ENCODE measurements at places on chromosomes 3 and 15.

GRCh38 chr15:68017201-68017600, 36.9 kb upstream of the PIAS1 start:
- no peak for DNase-seq

DNA sequence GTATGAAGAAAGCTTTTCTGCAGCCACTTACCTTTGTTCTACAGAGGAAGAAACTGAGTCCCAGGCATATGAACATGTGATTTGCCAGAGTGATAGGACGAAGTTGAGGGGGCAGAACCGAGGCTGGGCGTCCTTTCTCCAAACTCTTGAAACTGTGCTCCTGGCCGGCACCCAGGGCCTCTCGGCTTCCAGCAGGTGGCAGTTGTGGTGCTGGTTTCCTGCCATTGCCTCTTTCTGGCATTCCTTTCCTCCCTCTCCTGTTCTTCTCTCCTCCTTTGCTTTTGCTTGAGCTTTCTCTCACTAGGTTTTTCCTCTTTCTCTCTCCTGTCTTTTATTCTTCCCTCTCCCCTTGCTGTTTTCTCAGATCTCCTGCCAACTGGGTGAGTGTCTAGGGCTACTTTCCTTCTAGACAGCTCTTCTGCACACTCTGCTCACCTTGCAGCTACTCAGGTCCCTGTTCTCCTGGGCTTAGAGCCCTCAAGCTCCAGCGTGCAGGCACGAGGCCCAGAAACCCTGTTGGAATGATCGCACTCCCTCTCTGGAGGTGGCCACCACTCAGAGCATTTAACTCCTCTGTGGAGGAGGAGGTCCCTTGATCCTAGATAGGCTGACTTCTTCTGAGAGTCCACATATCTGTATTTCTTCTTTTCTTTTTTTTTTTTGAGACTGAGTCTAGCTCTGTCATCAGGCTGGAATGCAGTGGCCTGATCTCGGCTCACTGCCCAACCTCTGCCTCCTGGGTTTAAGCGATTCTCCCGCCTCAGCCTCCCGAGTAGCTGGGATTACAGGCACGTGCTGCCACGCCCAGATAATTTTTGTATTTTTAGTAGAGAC, 26.2 kb downstream of the TRAK1 start:
- no peak for DNase-seq

- no peak for DNase-seq
Observed at GRCh38 chr15:100877551-100877950, 2.1 kb upstream of the ALDH1A3 start.

- DNase-seq, result no peak
Observed at GRCh38 chr15:99537344-99537743, 28.4 kb upstream of the MEF2A start.

DNA sequence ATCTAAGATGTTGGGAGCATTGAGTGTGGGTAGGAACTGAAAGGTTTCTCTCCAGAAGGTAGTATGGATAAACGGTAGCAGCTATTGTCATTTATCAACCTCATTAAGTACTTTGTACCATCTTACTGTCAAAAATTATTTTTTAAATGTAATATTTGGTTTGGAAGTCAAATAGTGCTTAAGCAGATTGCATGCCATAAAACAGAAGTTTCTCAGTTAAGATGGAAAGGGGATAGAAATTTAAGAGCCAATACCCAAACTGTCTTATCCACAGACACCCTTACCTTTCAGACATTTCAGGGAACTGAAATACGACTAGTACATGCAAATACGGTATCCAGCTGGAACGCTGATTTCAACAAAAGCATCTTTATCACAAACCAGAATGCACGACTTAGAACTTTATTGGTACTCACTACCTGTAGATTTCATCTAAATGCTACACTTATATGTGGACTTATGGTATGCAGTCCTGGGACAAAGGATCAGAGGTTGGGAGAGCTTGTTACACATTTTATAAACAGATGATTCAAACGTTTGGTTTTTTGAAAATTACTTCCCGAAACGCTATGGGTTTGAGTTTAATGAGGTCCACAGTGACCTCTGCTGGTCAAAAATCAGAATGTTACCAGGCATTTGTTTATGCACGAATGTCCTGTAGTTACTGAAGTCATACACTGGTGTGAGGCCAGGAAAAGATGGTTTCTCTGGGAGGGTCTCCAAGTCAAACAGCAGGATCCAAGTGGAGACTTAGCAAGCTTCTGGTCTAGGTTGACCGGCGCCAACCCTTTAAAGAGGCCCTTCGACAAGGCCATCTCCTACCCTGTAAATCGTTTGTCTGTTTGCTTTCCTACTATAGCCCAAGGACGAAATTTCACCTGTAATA, 45.7 kb upstream of the DUT start:
- no peak for DNase-seq

- no peak for DNase-seq
Observed at GRCh38 chr3:171908731-171909130, 65.6 kb downstream of the TMEM212 start.

DNA sequence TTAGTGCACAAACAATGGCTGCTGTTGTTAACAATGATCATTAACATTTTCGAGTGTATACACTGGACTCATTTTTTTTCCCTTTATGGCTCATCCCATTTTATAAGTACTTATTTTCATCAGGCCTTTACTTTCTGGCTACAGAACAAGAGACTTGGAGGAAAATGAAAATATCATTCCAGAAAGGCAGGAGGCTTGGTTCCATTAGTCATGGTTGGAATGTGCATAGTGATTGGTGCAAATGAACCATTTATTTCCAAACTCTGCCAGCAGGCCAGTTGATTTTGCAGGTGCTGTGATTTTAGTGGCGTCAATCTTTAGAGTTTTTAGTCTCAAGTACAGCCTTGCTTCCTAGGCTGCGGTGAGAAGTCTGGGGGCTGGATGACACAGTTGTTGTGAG, 151.8 kb downstream of the ITPR1 start:
- no peak for DNase-seq

GRCh38 chr3:153252963-153253362, 90.9 kb downstream of the RAP2B start:
- DNase-seq, result no peak

DNA sequence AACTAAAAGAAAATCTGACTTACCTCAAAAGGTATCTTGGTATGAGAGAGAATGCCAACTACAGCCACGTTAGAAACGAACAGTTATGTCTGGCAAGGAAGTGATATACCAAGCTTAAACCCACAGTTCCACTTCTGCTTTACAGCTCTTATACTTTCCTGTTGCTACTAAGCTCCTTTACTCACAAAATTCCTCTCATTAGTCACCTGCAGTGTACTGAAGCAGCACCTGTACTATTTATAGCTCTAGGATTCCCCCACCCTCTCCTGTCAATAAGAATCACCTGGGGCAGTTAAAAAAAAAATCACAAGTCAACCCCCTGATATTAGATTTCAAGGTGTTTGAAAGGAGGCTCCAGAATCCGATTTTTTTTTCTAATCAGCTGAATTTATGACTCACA, 2.9 kb upstream of the TMEM266 start:
- no peak for DNase-seq

- DNase-seq, result no peak
Observed at GRCh38 chr3:194879126-194879877, 193.6 kb downstream of the FAM43A start.
